Activated naive CD8-positive, alpha-beta T cell treated with anti-CD3 and anti-CD28 coated beads, Interleukin-2, amount 50 U/mL, for 24 hours (primary cell): ENCODE measurements at places on chromosomes 1 and 21.

GRCh38 chr1:82555501-82555900 is 754.8 kb downstream of the ADGRL2 start:
- no peak for DNase-seq

GRCh38 chr1:21090463-21090862 is 86.2 kb downstream of the EIF4G3 start:
- DNase-seq: no peak

DNA sequence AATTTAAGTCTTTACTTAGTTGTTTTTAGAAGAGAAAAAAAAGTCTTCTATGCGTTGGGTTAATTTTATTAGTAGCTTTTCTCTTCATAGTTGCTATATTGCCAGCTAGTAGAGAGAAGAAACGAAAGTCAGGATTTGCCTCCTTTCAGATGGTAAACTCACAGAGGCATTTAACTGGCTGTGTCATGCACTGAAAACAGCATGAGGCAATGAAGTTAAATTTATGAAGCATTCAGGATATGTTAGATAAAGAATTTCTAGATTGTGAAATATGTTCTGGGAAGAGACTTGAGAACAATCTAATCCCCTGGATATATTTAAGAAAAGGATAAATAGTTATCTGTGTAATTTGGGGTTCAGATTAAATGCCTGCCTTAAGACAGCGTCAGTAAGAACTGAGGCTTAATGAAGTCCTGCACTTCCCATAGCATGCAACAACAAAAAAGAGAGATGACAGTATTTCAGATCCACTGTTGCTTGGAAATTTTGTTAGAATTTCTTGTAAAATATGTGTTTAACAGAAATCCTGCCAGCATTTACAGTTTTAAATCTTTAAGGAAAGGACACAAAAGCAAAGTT is 1.7 kb downstream of the ANGPTL1 start:
- no peak for DNase-seq

DNA sequence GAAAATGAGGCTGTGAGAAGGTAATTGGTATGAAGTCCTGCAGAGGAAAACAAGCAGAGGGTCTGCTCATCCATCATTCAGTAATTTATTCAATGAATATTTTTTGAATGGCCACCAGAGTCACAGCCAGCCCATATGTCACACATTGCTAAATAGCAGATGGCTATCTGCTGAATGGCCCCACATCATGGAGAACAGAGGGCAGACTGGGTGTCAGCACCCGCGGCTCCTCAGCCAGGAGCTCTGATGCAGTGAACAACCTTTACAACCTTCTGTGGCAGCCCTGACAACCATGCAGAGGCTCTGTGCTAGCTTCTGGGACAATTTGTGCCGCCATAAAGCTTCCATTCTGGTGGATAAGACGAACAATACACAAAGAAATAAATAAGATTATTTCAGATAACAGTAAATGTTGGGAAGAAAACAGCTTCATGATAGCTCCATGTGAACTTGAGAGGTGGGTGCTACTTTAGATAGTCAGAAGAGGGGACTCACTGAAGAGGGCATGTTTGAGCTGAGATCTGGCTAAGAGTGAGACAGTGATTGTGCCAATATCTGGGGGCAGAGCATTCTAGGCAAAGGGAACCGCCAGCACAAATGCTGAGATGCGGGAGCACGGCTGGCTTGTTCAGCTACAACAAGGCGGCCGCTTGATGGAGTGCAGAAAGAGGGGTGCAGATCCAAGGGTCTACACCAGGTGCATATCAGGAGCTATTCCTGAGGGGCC is 2.8 kb upstream of the C1orf210 start:
- no peak for DNase-seq

DNA sequence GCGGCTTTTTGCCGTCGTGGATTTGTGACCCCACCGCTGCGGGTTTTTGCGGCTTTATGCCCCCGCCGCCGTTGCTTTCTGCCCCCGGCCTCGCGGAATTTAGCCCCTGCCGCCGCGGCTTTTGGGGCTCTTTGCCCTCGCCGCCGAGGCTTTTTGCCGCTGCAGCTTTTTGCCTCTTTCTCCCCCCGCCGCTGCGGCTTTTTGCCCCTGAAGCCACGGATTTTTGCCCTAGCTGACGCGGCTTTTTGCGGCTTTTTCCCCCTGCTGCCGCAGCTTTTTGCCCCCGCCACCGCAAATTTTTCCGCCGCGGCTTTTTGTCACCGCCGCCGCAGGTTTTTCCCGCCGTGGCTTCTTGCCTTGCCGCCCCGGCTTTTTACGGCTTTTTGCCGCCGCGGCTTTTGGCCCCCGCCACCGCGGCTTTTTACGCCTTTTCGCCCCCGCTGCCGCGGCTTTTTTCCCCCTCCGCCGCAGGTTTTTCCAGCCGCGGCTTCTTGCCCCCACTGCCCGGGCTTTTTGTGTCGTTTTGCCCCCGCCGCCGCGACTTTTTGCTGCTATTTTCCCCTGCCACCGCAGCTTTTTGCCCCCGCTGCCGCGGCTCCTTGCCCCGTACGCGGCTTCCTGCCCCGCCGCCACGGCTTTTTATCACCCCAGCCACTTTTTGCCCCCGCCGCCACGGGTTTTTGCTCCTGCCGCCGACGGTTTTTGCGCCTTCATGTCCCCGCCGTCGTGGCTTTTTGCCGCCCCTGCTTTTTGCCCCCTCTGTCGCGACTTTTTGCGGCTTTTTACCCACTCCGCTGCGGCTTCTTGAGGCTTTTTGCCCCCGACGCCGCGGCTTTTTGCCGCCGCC is 3933.6 kb downstream of the SRGAP2C start:
- DNase-seq: no peak

GRCh38 chr1:60716472-60716871 is 365.9 kb upstream of the NFIA start:
- no peak for DNase-seq

DNA sequence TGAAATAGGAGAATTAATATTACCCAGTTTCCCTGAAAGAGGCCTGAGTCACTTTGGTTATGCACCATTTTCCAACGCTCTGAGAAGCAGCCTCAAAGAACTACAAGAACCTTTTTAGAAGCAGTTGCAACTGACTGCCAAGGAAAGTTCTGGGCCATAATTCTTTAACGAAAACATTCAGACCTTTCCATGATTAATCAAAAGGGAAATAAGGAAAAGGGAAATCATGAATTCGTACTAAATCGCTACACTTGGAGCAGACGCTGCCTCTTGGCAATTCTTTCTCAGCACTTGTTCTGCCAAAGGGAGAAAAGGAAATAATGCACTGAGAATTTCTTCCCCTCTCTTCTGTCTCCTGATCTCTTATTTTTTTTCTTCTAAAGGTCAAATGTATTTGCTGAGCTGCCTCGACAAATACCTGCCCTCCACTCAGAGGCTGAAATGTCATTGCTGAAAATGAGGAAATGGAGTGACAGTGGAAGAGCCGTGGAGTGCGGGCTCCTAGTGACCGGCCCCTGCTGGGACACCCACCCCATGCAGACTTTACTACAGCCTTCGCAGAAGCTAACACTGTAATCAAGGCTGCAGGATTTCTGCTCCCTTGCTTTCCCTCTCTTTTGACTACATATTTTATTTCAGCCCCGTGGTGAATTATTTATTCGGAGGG is 67.9 kb upstream of the GALNT2 start:
- DNase-seq: no peak

- DNase-seq: no peak
These were observed 39.0 kb upstream of the USH2A start for GRCh38 chr1:216462066-216462775.

DNA sequence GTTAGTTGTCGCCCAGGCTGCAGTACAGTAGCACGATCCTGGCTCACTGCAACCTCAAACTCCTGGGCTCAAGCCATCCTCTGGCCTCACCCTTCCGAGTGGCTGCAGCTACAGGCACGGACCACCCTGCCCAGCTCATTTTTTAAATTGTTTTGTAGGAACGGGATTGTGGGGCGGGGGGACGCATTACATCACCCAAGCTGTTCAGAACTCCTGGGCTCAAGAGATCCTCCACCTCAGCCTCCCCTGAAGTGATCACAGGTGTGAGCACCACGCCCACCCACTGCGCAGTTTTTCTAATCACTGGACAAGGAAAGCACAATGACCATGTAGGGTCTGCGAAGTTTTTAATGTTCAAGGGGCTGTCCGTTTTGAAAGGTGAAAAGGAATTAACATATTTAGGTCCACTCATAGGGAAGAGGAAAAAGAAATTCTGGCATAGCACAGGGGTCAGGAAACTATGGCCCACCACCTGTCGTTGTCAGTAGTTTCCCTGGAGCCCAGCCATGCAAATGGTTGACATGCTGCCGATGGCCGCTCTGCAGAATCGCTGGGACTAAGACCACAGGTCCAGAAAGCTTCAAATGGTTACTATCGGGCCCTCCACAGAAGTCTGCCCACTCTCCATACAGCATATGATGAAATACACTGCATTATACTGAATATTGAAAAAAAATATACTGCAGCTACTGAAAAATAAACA is 26.0 kb downstream of the SETD4 start:
- DNase-seq: no peak
